Activated naive CD4-positive, alpha-beta T cell treated with anti-CD3 and anti-CD28 coated beads, Interleukin-2, amount 50 U/mL, for 72 hours (primary cell): ENCODE measurements at places on chromosomes 11 and 22.

GRCh38 chr11:130456286-130456685 is 7.8 kb downstream of the ADAMTS15 start:
- no peak for DNase-seq

DNA sequence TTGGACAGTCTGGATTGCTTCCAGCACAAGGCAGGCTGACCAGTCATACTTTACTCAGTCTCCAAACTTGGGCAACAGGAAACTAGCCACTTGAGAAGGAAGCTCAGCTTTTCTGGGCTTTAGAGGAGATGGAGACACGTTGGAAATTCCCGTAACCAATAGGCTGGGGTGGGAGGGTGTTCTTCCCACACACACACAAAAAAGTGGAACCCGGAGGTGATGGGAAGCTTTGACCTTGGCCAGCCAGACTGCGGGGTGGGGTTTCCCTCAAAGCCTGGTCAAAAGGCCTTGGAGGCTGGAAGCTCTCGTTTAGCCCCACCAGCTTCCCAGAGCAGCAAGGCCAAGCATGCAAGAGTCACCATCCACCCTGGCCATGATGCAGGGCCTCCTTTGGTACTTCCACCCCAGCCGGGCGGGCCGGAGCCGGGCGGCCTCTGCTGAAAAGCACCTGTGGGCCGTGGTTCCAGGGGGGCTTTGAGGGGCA is 126.2 kb downstream of the BCR start:
- DNase-seq: peak; percentile 43

GRCh38 chr11:120128392-120129119 is 9.4 kb downstream of the TRIM29 start:
- DNase-seq: no peak

DNA sequence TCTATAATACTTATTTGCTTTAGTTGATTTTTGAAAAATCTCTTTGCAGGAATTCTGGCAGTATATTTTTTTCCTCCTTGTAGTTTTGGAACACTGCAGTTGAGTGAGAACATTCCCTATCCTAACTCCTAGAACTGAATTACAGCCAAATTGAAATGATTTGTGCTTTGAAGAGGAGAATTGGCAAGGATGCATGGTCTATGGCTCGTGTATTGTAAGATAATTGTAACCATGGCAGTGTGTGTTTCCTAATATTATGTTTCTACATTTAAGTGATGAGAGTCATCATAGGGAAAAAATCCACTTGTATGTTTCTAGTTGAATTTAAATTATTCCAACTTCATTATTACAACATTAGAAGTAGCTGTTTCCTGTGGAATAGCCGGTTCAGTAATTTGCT is 80.9 kb upstream of the MYO18B start:
- no peak for DNase-seq

DNA sequence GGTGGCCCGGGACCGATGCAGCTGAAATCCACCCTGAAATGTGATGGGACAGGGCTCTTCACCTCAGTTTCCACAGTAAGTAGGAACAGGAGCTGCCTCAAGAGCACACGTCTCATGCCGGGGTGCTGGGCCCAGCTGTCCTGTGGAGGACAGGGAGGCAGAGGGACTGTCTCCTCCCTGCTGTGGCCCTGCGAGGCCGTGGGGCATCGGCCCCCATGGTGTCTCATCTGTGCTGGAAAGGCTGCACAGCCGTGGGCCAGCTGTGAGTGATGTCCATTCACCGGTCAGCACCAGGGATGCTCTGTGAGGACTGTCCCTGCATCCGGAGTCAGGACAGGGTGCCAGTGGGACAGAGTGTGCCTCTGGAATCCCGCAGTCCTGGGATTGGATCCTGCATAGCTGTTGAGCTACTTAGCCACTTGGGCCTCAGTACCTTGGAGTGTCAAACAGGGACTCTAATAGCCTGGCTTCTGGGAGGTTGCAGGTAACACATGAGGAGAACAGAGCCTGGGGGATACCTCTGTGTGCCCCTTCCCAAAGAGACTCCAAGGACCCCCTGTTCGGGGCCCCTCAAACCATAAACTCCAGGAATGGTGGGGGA is 16.5 kb downstream of the TRPM5 start:
- no peak for DNase-seq

DNA sequence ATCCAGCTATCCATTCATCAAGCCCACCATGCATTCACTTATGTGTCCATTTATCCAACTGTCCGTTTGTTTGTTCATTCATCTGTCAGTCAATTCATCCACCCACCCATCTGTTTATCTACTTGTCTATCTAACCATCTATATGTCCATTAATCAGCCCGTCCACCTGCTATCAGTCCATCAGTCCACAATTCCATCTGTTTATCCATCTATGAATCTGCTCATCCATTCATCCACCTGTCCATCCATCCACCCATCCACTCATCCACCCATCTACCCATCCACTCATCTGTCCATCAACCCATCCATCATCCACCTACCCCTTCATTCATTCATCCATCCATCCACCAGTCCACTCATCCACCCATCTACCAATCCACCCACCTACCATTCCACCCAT is 970 bp upstream of the SPI1 start:
- DNase-seq: no peak

DNA sequence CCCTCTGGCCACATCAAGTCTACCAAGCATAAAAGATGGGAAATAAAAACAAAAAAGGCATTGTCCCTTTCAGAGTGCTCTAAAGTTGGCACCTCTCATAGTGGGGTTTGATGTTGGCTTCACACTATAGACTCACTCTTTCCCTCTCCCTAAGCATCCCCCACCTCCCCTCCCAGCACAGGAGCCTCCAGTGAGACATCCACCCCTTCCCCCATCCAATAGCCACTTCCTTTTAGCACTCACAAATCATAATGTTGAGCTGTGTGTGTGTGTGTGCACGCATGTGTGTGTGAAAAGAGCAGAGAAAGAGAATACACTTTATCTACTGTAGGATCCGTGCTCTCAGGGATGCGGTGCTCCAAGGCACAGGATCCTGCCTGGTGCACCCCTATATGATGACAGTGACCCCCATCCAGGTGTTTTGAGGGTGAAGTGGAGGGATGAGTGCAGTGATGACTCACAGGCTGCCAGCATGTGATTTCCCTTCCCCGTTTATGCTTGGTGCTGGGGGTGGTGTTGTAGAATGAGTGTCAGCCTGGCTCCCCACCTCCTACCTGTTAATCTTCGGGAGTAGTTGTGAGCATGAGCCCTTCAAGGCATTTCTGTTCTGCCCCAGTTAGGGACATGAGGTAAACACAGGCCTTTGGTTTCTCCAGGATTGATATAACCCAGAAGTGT is 235.2 kb upstream of the B3GAT1 start:
- DNase-seq: peak; percentile 28

- DNase-seq: no peak
Measured at GRCh38 chr22:18031695-18032454, 7.5 kb upstream of the MICAL3 start.

GRCh38 chr22:40147388-40148176 is 30.1 kb upstream of the TNRC6B start:
- no peak for DNase-seq

- DNase-seq: no peak
Measured at GRCh38 chr22:20254975-20255946, 12.9 kb downstream of the RTN4R start.

DNA sequence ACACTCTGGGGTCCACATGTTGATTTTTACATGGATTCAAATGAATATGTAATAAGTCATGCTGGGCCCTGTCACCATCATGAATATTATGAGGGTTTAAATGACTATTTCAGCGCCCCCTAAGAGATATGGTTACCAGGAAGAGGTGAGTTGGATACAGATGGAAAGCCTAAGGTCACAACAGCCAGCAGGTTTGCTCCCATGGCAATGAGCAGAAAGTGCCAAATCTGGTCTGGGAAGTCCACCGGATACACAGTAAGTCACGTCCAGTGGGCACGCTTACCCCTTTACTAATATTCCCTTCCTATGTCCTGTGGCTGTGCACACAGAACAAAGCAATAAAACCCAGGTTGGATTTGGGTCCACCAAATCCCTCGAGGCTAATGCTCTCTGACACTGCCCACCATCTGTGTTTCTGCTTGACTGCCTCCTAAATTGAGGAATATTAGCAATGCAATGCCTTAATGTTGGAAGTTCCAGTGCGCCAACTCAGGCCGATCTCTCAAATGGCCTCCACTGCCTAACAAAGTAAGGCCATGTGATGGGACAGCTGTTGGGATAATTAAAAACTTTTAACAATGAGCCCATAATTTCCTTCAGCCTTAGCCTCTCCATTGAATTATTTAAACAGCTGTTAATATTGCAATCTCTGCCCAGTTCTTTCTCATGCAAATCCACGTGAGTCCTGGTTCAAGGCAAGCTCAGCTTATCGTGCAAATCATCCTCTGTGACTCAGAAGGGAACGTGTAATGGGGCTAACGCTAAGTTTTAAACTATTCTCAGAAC is 97.6 kb downstream of the SLC1A2 start:
- DNase-seq: no peak

GRCh38 chr22:43296276-43296902 is 46.8 kb downstream of the SCUBE1 start:
- DNase-seq: no peak

DNA sequence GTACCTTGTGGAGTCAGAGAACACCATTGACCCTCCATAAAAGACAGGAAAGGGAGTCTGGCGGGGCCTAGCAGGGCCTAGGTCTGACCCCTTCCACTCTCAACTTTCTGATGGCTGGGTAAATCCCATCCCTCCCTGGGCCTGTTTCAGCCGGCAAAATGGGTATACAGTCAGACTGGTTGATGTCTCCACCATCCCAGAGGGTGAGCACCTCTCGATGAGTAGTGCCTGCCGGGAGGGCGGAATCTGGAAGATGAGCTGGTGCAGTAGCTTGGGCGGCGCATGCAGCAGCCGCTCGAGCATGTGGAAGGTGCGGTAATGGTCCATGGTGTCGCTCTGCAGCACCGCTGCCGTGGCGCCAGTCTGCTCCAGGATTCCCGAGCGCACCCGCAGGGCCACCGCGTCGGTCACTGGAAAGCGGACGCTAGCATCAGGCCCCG is 528 bp downstream of the FIBP start:
- DNase-seq: no peak

DNA sequence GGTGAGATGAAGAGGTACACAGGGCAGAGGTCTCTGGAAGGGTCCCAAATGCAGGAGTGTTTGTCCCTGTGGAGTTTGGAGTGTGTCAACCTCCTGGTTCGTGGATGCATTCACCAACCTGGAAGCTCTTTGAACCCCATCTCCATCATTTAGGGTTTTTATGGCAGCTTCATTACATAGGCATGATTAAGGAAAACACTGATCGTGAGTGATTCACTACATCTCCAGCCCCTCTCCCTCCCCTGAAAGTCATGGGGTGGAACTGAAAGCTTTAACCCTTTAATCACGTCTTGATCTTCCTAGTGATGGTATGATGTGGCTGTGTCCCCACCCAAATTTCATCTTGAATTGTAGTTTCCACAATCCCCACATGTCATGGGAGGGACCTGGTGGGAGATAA is 19.8 kb upstream of the INCENP start:
- DNase-seq: no peak

DNA sequence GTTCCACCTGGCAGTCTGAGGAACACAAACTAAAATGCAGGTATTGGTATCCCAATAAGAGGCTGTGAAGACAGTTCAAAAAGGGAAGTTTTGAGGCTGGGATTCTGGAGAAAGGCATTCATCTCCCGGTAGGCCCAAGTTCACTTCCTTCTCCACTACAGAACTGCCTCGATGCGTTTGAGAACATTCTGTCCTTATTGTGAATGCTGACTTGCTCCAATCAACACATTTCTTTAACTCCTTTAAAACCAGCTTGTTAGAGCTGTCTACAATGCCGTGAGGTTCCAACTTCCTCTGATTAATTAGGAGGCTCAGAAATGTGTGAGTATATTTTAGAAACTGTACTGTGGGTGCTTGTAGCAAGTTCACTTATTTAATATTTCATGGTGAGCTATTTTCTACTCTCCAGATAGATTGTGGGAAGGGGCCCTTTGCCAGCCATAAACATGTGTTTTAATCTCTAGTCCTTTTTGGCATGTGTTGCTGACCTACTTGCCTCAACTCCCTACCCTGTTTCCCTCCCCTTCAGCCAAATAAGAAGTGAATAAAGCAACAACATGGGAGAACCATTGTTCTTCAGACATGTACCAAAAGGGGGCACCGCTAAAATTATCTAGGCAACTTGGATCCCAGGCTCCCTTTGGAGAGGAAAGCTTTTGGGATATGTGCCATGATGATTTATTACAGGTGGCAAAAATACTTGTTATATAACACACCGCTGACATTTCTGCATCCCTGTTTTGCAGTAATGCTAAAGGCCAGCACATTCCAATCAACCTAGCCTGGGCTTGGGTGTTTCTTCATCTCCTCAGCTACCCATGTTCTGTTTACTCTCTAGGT is 245.6 kb downstream of the BLID start:
- no peak for DNase-seq

DNA sequence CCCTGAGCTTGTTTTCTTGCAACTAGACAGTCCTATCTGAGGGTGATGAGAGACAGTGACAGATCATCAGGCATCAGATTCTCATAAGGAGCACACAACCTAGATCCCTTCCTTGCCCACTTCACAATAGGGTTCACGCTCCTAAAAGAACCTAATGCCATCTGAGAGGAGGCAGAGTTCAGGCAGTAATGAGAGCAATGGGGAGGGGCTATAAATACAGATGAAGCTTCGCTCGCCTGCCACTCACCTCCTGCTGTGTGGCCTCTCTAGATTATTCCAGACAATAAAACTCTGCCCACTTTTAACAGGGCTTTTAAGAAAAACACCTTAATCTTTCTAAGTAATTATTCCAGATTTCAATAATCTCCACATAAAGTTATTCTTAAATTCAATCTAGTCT is 43.9 kb upstream of the PAK1 start:
- no peak for DNase-seq

DNA sequence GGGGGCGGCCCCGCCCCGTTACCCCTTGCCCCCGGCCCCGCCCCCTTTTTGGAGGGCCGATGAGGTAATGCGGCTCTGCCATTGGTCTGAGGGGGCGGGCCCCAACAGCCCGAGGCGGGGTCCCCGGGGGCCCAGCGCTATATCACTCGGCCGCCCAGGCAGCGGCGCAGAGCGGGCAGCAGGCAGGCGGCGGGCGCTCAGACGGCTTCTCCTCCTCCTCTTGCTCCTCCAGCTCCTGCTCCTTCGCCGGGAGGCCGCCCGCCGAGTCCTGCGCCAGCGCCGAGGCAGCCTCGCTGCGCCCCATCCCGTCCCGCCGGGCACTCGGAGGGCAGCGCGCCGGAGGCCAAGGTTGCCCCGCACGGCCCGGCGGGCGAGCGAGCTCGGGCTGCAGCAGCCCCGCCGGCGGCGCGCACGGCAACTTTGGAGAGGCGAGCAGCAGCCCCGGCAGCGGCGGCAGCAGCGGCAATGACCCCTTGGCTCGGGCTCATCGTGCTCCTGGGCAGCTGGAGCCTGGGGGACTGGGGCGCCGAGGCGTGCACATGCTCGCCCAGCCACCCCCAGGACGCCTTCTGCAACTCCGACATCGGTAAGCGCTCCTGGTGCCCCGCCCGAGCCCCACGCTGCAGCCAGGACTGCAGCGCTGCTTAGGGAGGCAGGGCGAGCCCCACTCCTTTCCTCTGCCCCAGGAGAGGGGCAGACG is at the start of gene TIMP3:
Gene TIMP3, plus strand, starts transcription at position 169 of the 700 bp plus-strand sequence. Its CDS starts 297 bp downstream, at position 466.
- no peak for DNase-seq

DNA sequence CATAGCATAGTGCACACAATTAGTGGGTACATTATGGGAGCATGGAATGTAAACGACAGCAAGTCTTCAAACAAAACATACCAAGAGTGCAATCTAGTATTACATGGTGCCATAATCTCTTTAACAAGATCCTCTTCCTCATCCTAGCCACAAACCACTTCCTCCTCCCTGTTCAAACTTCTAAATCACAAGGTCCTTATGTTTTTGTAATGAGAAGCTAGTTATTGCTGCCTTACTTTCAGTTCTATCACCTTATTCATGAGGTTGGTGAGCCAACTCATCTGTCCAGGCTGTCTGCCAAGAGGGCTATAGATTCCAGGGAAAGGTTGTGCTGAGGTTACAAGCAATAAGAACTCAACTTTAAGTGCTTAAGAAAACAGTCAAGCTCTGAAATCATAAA is 195.4 kb upstream of the ARHGAP20 start:
- DNase-seq: no peak
